ENCODE measurements at places on chromosomes 7 and 10.

GRCh38 chr7:117008118-117008885 is 55.0 kb downstream of the ST7 start:
- no peak for DNase-seq

DNA sequence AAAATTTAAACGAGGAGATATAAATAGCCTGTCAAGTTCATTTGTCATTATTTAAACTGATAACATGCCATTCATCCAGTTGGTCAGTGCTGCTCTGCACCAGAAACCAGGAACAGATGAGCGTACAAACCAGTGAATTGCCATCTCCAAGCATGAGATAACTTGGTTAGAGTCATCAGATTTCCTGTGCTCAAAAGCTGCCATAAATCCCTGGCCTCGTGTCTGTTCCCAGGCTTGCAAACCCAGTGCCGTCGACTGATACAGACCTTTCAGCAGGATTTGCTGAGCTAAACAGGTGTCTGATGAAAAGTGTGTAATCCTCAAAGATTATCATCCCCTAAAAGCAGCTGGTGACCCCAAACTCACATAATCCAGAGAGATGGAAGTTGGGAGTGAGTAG is 96.0 kb upstream of the SAMD8 start:
- DNase-seq: no peak

GRCh38 chr10:75654171-75654771 is 222.8 kb downstream of the LRMDA start:
- no peak for DNase-seq

- DNase-seq: no peak
Observed at GRCh38 chr7:16399265-16399831, 22.0 kb downstream of the CRPPA start.

- DNase-seq: no peak
Observed at GRCh38 chr7:136293272-136293671, 316.1 kb upstream of the MTPN start.

DNA sequence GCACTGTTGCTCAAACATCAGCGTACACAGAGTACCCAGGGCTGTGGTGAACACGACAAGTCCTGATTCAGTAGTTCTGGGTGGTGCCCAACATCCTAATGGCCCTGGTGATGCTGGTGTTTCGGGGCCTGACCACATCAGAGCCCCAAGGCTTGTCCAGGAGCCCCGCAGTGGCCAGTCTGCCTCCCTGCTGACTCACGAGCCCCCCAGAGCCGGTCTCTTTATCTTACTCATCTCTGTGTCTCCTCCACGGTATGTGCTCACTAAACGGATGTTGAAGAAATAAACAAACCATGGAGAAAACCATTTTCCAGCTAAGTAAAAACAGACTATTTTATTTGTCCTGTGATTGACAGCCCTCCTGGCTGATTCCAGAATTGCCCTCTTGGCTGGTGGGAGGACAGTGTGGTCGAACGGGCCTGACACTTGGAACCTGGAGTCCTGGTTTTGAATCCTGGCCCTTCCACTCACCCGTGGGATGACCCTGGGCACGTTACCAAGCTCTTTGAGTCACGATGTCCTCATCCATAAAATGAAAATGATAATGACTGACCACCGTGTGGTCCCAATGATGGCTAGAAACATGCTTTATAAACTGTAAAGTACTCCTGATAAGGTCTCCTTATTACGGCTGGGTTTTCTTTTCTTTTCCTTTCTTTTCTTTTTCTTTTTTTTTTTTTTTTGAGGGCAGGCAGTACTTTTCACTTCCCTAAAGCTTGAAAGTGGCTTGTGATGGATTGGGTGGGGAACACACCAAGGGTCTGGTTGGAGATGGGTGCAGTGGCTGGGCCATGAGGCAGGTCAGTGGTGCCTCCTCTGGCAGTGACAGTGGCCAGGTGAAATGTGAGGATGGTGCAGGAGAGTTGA is 5.7 kb downstream of the HIP1 start:
- DNase-seq: no peak
